Activated T-cell treated with anti-CD3 and anti-CD28 coated beads, Interleukin-2, amount 50 U/mL, for 4 hours (primary cell): ENCODE measurements at places on chromosomes 11 and 22. TPM values are rescaled to one million over a fixed set of nuclear protein-coding genes. Genes with fewer than 3 reads are reported as not detected.

Gene XKR3
- not detected for total RNA-seq

Gene LAYN
- 0.43 TPM for total RNA-seq

Gene OR4A16
- not detected for total RNA-seq

Gene NEFH
- total RNA-seq = 5.8 TPM

Gene FAM111B
- total RNA-seq = 6.4 TPM

Gene MYO18B
- not detected for total RNA-seq

Gene OR52I1
- total RNA-seq = not detected

Gene KLHL35
- total RNA-seq = 1.5 TPM

Gene CDC42BPG
- total RNA-seq = 0.18 TPM

Gene TMEM184B
- total RNA-seq = 33.5 TPM

Gene CSNK2A3
- 1.0 TPM for total RNA-seq

Gene GAB4
- not detected for total RNA-seq

Gene TREH
- not detected for total RNA-seq

Gene CDC42EP2
- total RNA-seq = 1.6 TPM

Gene INPPL1
- 69.5 TPM for total RNA-seq

Gene RIMBP3B
- total RNA-seq = 0.61 TPM

Gene PIK3IP1
- 7.9 TPM for total RNA-seq

Gene APOA5
- not detected for total RNA-seq
